ENCODE measurements at places on chromosomes 7 and 10.

DNA sequence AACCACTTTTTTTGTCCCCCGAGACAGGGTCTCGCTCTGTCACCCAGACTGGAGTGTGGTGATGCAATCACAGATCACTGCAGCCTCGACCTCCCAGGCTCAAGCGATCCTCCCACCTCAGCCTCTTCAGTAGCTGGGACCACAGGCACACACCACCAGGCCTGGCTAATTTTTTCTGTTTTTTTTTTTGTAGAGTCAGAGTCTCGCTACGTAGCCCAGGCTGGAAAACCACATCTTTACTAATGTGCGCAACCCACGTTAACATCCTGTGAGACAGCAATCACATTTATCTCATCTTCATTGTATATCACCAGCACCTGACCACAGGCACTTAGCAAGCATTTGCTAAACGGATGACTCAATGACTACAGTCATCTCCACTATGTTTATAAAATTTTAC lies 77.8 kb upstream of the ATP6V0A4 start:
- DNase-seq: peak; percentile 80

GRCh38 chr10:58754469-58755339 lies 242.0 kb downstream of the BICC1 start:
- no peak for DNase-seq

GRCh38 chr10:94443047-94443446 lies 40.7 kb downstream of the TBC1D12 start:
- DNase-seq: no peak

GRCh38 chr10:117723343-117723742 lies 180.8 kb downstream of the EMX2 start:
- no peak for DNase-seq

DNA sequence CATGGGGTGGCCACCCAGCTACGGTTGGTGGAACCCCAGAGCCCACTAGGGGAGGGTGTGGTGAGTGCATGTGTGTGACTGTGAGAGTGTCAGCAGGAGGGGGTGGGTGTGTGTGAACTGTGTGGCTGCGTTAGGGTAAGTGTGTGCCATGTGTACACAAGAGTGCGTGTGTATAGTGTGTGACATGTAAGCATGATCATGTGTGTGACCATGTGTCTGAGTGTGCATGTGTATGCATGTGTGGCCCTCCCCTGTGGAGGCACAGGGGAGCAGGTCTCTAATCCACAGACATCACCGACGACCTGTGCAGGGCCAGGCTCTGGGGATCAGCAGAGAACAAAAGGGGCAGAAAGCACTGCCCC lies 3.5 kb upstream of the CFAP46 start:
- DNase-seq: no peak

DNA sequence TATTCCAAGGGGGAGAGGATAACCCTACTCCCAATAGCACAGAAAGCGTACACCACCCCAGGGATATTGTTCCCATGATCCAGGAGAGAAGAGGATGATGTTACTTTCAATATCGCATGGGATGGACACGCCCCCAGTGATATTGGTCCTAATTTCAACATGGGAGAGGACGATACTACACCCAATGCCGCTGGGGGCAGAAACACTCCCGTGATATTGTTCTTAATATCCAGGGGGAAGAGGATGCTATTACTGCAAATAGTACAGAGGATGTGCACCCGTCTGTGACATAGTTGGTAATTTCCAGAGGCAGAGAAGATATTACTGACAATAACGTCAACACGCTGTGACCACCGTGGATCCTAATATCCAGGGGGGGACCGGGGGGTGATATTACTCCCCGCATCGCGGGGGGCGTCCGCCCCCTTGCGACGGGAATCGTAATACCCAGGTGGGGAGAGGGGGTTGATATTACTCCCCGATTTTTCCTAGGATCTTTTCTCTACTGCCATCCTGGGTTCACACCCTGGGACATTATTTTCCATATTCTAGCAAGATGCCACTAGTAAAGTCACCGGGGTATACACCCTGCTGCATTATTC lies 16.6 kb downstream of the MEIG1 start:
- no peak for DNase-seq

- DNase-seq: no peak
These were observed 46.8 kb downstream of the NPVF start for GRCh38 chr7:25181532-25181931.

DNA sequence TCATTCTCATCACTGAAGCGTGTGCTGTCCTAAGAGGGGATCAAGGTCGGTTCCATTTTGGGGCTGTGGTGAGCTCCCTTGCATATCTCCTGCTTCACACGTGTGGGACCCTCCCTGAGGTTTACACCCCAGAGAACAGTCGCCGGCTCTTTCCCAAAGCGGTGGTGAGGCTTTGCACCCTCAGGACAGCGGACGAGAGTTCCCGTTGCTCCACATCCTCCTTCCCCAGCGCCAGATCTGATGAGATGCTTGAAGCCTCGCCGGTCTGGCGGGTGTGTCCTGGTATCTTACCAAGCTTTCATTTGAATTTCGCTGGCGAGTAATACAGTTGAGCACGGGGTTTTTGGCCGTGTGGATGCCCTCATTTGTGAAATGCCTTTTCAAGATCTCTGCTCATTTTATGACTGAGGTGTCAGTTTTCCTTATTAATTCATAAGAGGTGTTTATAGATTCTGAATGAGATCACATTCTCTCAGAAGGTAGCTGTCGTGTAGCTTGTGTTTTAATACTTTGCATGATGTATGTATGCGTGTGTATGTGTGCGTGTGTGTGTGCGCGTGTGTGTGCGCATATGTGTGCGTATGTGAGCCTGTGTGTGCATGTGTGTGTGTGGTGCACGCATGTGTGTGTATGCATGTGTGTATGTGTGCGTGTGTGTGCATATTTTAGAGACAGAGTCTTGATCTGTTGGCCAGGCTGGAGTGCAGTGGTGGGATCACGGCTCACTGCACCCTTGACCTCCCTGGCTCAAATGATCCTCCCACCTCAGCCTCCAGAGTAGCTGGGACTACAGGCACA lies 30.7 kb downstream of the ELFN1 start:
- no peak for DNase-seq

DNA sequence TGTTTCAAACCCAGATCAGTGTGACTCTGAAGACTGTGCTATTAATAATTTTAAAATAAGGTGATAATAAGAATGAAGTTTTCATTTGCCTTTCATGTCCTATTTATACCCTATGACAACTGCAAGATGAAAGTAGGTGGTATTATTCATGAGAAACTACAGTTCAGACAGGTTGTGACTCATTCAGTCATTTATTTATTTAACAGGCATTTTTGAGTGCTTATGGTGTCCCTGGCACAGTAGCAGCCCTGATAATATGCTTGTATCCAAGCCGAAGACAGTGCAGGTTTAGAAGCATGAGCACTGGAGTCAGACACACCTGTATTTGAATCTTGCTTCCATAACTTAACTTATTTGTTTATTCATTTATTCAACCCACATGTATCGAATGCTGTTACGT lies 87.1 kb downstream of the FZD1 start:
- DNase-seq: no peak
